ENCODE measurements at places on chromosomes 2 and 18.

DNA sequence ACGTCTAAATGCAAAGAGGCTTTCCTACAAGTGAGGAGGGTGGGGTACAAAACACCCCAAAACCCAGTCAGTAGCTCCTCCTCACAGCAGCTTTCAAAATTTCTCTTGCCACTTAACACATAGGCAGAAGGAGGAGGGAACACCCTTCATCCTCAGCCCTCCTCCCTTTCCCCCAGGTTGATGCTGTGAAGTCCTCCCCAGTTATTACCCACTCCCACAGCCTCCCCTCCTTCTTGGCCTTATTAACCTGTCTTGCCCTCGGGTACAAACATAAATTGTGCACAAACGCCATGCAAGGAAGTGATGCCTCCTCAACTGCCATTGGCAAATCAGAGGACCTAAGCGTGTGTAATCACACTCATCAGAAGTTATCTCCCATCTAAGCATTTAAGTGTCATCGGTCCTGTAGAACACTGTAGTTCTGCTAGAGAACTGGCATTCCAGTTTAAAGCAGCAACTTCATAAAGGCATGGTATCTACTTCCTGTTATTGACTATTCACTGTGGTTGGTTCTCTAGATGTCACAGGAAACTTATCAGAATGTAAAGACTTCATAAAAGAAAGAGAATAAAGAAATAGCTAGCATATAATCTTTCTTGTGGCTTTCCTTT is at the start of gene DSC1:
DSC1 (minus strand) TSS at position 32 of the 611 bp plus-strand sequence. CDS start 262 bp downstream, outside the sequence.
- no peak for DNase-seq

DNA sequence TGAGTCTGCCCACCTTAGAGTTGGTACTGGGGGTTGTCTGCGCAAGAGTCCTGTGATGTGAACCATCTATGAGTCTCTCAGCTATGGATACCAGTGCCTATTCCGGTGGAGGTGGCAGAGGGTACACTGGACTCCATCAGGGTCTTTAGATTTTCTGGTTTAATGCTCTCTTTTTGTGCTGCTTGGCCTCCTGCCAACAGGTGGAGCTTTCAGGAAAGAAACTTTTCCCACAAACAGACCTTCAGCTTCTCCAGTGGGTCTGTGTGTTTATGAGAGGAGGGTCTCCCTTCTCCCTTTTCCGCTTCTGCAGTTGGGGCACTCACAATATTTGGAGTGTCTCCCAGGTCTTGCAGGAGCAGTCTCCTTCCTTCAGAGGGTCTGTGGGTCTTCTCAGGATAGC is 1721.9 kb upstream of the SLC39A10 start:
- DNase-seq = no peak

GRCh38 chr2:1665761-1666505 is 78.4 kb downstream of the PXDN start:
- no peak for DNase-seq

DNA sequence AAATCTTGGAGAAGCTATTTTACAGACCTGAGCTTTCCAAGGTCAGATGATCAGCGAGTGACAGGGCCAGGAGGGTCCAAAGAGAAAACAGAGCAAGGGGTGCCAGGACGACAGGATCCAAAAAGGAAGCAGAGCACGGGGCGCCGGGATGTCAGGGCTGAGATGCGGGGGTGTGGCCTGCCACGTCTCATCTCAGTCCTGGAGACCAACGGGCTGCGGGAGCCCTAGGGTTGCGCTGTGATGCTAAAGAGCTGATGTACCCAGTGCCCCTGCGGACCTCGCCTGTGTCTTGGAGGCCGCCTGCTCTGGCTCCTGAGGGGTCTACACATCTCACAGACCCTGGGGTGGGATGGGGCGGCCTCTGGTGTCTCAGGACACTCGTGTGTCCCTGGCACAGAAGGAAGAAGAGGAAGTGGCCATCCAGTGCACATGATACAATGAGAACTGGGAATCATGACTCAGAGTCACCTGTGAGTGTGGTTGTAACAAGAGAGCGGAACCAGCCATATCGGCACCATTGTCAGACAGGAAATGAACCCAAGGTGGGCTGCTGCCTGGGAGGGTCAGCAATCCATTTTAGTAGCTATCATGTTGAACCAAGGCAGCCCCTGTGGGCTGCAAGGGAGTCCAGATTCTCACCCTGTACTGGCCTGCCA is 97.8 kb downstream of the MYT1L start:
- DNase-seq = no peak

DNA sequence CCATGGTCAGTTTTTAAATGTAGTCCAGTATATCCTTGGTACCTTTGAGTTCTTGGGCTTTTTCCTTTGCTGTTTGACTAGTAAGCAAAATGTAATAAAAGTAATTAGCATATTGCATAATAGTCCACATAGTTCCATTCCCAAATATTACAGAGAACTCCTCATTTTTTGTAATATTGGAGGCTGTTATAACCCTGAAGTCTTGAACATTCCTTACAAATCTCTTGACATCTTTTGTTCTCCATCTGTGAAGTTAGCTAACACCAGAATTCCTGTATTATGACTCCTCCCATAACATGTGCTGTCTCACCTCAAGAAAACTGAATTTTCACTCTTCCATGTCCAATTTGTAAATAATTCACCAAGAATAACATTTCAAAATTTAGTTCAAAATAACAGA is 17.1 kb downstream of the CREB1 start:
- no peak for DNase-seq

GRCh38 chr18:75244351-75245313 is 34.0 kb downstream of the TSHZ1 start:
- DNase-seq = no peak

- DNase-seq = no peak
Observed at GRCh38 chr2:210318486-210318885, 3.5 kb upstream of the MYL1 start.

DNA sequence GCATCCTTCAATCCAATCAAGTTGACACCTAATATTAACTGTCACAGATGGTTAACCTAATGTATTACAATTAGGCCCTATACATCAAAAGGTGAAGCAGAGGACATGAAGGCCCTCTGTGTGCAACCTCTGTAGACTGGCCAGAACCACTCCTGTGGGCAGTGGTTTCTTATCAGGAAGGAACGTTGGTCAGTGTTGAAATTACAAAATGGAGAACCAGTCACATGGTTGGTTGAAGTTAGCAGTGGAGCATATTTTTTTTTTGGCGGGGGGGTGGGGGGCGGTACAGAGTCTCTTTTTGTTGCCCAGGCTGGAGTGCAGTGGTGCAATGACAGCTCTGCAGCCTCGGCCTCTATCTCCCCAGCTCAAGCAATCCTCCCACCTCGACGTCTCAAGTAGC is 19.8 kb downstream of the RNU2-63P start:
- DNase-seq = no peak

DNA sequence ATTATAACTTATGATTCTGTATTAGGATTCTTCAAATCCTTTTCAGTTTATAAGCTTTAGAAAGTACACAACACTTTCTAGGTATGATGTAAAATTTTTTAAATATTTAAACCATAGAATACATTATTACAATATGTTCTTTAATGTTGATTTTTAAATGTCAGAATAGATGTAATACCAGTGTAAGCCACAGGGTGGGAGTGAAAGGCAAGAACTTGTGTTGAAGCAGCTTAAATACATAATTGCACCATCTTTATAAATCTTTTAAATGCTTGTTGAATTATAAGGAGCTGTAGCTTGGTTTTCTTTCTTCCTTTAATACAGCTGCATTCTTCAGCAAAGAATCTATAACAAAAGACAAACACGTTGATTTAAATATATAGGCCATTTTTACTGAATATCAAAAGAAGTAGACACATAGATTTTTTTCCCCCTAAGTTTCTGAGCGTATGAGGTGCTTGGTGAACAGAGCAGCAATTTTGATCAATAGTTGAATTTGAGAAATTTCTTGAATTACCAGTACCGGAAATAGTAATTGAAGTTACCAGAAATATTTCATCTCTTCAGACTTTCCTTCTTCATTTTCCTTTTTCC is 63.0 kb downstream of the TANK start:
- DNase-seq = no peak

- DNase-seq = no peak
Observed at GRCh38 chr2:178109813-178110212, 2.4 kb upstream of the RBM45 start.

DNA sequence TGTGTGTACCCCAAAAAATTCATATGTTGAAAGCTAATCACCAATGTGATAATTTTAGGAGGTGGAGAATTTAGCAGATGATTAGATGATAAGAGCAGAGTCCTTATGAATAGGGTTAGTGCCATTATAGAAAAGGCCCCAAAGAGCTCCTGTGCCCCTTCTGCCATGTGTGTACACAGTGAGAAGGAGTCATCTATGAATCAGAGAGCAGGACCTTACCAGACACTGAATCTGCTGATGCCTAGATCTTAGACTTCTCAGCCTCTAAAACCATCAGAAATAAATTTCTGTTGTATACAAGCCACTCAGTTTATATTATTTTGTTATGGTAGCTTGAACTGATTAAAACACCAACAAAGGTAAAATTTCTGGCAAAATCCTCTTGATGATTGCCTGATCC is 560.0 kb upstream of the CDH2 start:
- no peak for DNase-seq

- DNase-seq = no peak
Observed at GRCh38 chr2:32271063-32271462, 6.4 kb upstream of the NLRC4 start.

DNA sequence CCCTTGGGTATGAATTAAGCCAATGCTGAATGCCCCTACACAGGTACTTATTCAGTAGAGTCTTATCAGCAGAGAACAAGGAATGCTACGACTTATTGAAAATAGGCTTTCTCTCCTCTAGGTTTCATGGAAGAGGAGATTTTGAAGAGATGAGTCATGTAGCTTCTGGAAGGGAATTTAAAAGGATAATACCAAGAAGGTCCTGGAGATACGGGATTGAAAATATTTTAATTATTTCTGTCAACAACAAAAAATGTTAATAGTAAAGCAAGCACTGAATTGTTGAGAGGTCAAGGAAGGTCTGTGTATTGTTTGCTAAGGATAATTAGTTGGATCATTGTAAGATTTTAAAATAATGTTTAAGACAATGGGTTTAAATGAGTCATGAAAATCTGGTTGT is 293.0 kb upstream of the SPHKAP start:
- DNase-seq = no peak

DNA sequence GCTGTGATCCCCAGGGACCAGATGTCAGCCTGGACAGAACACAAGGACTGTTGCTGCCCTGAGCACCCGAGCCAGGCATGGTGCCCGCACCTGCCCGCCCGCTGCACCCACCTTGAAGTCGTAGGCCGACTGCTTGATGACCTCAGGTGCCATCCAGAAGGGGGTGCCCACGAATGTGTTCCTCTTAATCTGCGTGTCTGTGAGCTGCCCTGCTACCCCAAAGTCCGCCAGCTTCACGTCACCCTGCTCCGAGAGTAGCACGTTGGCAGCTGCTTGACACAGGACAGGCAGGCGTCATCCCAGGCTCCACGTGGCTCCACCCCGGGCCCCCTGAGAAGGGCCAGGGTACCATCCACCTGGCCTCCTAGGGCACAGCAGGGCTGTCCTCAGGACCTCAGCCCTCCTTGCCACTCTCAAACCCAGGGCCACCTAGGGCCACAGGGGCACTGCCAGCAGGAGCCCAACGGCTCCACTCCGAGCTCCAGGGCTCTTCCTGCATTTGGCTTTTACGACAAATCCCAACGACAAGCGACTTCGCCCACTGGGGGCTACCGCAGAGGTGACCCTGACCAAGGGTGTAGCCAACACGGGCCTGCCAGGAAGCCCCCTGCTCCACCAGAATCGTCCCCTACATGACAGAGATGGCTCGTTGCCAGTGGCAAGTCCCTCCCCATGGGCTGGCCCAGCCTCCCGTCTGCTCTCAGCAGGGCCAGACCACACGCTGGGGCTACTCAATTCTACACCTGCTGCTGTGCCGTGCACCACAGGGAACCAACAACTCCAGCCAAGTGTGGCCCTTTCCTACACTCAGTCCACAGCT is 9.0 kb downstream of the STK25 start:
- no peak for DNase-seq

DNA sequence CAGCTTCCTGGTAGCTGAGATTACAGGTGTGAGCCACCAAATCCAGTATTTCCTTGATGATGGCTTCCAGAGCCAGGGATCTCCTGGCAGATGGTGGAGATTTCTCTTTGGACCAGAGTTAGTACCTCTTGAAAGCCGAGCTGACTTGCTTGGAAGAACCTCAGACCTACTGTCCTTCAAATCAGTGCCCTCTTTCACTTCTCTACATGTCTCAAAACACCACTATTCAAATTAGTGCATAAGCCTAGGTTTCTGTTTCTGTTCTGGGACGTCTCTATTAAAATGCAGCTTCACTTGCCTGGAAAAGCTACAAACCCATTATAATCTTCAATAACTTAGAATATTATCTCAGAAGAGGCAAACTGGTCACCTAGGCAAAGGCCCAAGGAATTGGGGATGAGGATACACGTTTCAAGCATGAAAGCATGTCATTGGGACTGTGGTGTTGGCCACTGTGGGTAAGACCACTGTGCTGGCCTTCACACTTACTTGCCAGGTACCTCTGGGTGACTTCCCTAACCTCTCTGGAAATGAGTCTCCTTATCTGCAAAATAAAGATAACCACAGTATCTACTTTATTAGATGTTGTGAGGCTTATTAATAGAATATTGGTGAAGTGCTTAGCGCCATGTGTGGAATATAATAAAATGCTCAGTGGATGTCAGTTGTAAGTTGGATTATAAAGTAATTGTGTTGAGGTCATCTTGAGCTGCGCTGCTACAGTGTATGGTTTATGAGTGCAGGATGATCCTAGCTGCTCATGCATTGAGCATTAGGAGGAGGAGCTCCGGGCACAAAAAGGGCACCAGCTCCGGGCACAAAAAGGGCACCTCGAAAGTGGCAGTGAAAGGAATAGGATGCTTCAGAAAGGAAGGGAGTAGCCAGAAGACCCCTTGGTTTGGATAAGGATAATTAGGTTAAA is 84.5 kb downstream of the DOCK10 start:
- DNase-seq = no peak

- DNase-seq = no peak
Observed at GRCh38 chr2:231280846-231281245, 82.4 kb downstream of the ARMC9 start.

GRCh38 chr2:3838348-3838747 is 135.0 kb downstream of the DCDC2C start:
- no peak for DNase-seq

GRCh38 chr2:54455563-54456361 is at the start of gene SPTBN1:
Gene SPTBN1 (plus strand): TSS chr2:54456327. CDS start chr2:54526419, 70,092 bp downstream.
- no peak for DNase-seq

- DNase-seq = no peak
Observed at GRCh38 chr2:94871226-94872087, at the start of gene TEKT4. Gene TEKT4 (plus strand): TSS chr2:94871430. CDS start chr2:94871580, 150 bp downstream.

Measured in stimulated activated CD8-positive, alpha-beta memory T cell treated with anti-CD3 and anti-CD28 coated beads, Interleukin-4, amount 100 ng/mL, for 4 hours (primary cell).